ENCODE measurements at places on chromosomes 16 and 17.
A peak's percentile ranks its signal among the peaks of the same experiment; 100 is the strongest.

DNA sequence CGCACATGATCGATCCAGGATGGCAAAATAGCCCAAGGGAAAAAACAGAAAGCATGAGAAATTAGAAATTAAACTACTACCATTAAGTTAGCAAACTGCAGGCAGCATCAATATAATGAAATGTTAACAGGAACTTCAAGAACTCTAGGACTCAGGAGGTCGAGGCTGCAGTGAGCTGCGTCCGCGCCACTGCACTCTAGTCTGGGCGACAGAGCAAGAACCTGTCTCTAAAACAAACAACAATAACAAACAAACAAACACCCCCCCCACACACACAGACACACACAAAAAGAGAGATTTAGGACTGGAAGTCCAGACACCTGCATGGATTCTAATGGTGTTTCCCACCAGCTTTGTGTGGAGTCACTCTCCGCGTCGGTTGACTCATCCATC is 525 bp upstream of the SEPHS2 start:
- no peak for DNase-seq
- H3K4me3 ChIP-seq, result peak overlapping the region; percentile 74
- H3K27me3 ChIP-seq, result no peaks in the 10 kb centered on the region
- peak overlapping the region; percentile 86 for H3K27ac ChIP-seq
- 0 out of 2 replicates have a peak, but pooled peaks cover 5% of the 10 kb centered on the region for H3K36me3 ChIP-seq

- no peaks in the 10 kb centered on the region for H3K4me1 ChIP-seq
- DNase-seq, result no peak
- no peak overlapping the region for H3K27ac ChIP-seq
- H3K4me3 ChIP-seq, result no peak overlapping the region
Observed at GRCh38 chr17:32733401-32733800, 143.5 kb downstream of the MYO1D start.

DNA sequence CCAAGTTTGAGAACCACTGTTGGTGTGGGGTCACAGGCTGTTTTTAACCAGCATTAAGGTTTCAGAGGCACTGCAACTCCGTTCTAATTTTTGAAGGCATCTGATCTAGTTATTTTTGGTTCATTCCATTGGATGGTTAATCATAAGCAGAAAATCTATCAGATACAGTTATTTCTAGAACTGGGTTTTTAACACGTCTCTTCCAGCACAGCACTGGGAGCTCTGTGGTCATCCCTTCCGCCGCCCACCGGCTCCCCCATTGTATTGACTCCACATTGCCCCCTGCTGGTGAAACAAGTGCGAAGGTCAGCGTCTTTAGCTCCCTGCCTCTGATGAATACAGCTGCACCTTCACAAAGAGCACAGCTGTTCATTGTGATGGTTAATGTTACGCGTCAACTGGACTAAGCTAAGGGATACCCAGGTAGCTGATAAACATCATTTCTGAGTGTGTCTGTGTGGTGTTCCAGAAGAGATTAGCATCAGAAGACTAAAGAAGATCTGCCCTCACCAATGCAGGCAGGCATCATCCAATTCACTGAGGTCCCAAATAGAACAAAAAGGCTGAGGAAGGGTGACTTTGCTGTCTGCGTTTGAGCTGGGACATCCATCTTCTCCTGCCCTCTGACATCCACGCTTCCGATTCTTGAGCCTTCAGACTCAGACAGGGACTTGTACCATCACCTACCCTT is 8.5 kb downstream of the CCL18 start:
- no peak overlapping the region for H3K4me3 ChIP-seq
- H3K27me3 ChIP-seq, result peaks cover 7% of the 10 kb centered on the region
- no peak overlapping the region for H3K27ac ChIP-seq
- H3K4me1 ChIP-seq, result no peaks in the 10 kb centered on the region

- H3K27me3 ChIP-seq, result no peaks in the 10 kb centered on the region
- no peaks in the 10 kb centered on the region for H3K36me3 ChIP-seq
- peak; percentile 32 for DNase-seq
- peaks cover 8% of the 10 kb centered on the region for H3K4me1 ChIP-seq
- H3K4me3 ChIP-seq, result peak within 1 kb of the TSS; percentile 58
Observed at GRCh38 chr16:89701425-89702406, at the start of gene SPATA2L. SPATA2L (minus strand) TSS chr16:89701705; CDS start chr16:89701232, 473 bp downstream.

DNA sequence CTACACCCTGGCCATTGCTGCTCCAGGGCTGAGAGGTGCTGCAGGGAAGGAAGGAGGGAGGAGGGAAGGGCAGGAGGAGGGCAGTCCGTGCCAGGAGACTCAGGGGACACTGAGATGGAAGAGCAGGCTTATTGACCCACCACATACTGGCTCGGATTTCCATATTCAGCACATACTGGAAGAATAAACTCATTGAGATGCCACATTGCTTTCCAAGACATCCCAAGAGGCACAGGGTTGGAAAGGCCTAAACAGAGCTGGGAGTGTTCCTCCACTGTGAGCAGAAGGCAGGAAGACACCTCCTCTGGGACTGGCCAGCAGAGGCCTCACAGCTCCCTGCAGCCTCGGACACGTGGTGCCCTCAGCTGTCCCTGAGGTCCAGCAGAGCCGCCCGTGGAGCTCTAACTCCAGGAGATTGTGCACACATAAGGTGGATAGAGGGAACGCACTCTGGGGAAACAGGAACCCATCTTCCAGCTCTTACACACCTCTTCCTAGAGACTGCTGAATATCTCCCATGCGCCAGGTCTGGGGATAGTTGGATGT is 17.4 kb downstream of the CCDC182 start:
- H3K4me3 ChIP-seq, result no peak overlapping the region
- peaks cover 7% of the 10 kb centered on the region for H3K27me3 ChIP-seq
- no peak for DNase-seq
- H3K36me3 ChIP-seq, result no peaks in the 10 kb centered on the region

DNA sequence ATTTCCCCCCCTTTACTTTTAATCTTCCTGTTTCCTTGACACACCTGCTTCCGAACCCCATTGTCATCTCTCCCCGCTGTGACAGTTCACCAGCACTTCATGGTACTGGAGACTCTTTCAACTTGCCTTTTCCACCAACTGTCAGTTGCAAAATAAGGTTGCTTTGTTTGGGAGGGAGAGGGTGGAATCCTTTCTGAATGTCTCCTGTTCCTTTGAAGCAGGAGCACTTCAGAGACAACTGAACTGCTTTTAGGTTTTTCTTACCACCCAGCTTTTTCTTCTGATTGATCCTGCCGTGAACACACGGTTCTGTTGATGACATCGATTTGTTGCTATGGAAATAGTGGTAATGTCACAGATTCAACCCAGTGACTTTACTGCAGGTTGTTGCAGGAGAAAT is 42.0 kb downstream of the RPA1 start:
- H3K36me3 ChIP-seq, result peaks cover 8% of the 10 kb centered on the region
- no peak for DNase-seq

- H3K36me3 ChIP-seq, result no peaks in the 10 kb centered on the region
- no peak overlapping the region for H3K4me3 ChIP-seq
- no peaks in the 10 kb centered on the region for H3K27me3 ChIP-seq
Observed at GRCh38 chr16:11379420-11379819, 34.2 kb downstream of the RMI2 start.

DNA sequence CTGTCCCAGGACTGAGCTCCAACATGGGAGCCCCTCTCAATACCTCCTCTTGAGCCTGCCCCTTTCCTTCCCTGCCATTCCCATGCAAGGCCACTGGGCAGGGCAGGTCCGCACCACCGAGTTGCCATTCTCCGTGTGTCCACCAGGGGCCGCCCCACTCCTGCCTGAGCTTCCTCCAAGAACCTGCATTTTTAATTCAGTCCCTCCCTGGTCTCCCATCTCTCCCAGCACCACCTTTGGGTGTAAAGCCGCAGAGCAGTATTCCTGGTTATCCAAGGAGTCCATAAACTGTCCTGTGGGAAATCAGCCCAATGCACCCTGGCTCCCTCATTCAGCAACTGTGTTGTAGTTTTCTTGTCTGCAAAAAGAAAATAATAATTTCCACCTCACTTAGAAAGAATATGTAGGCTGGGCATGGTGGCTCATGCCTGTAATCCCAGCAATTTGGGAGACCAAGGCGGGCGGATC is 15.9 kb upstream of the ANKRD40CL start:
- H3K27ac ChIP-seq, result no peak overlapping the region
- no peak overlapping the region for H3K4me3 ChIP-seq
- H3K4me1 ChIP-seq, result no peaks in the 10 kb centered on the region
- no peaks in the 10 kb centered on the region for H3K36me3 ChIP-seq
- H3K27me3 ChIP-seq, result no peaks in the 10 kb centered on the region
- peak; percentile 74 for DNase-seq
